ENCODE measurements at places on chromosomes 12 and 14.

GRCh38 chr12:74889563-74890236, 319.9 kb downstream of the KCNC2 start:
- no peak for DNase-seq

- DNase-seq, result no peak
These were observed 107.3 kb downstream of the FOXN3 start for GRCh38 chr14:89309670-89310177.

GRCh38 chr14:24838945-24839616, 205.1 kb upstream of the GZMB start:
- no peak for DNase-seq

- DNase-seq, result no peak
These were observed 66.4 kb downstream of the ATXN2 start for GRCh38 chr12:111532751-111533150.

DNA sequence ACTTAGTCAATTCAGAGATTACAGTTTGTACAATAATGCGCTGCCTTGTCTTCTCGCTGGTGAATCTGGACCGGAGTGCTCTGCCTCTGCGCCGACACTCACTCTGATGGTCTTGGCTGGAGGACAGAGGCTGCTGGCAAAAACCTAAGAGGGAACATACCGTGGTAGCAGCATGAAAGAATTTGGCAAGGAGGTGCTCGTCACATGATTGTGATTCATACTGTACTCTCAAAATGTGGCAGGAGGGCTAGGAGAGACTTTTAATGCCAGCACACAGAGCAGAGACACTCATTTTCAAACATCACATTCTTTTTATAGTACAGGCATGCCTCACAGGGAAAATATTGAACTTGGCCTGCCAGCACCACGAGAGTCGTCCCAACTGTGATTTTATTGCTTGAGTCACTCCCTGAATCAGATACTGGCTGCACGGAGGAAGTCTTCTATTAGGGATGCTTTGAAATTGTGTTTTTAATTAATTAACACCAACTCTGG, 67.8 kb downstream of the HMGA2 start:
- no peak for DNase-seq

Data from CD4-positive, alpha-beta T cell treated with Interleukin-17A for 1 hour (primary cell).